ENCODE measurements at places on chromosomes 6 and 20.
A peak's percentile ranks its signal among the peaks of the same experiment; 100 is the strongest.

DNA sequence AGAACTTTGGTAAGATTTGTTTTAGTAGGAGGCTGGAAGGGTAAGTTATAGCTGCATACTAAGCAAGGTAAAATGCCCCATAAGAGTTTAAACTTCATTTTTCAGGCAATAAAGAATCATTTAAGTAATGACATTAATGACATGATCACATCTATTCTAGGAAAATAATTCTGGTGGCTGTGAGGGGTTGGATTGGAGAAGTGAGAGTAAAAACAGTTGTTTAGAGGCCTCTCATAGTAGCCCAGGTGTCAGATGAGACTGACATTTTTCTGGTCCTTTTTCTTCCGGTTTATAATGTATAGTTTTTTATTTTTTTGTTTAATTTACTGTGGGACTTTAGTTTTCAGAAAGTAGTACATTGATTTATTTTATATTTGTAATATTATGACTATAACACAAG lies 40.8 kb downstream of the ITCH start:
- no peak for DNase-seq

DNA sequence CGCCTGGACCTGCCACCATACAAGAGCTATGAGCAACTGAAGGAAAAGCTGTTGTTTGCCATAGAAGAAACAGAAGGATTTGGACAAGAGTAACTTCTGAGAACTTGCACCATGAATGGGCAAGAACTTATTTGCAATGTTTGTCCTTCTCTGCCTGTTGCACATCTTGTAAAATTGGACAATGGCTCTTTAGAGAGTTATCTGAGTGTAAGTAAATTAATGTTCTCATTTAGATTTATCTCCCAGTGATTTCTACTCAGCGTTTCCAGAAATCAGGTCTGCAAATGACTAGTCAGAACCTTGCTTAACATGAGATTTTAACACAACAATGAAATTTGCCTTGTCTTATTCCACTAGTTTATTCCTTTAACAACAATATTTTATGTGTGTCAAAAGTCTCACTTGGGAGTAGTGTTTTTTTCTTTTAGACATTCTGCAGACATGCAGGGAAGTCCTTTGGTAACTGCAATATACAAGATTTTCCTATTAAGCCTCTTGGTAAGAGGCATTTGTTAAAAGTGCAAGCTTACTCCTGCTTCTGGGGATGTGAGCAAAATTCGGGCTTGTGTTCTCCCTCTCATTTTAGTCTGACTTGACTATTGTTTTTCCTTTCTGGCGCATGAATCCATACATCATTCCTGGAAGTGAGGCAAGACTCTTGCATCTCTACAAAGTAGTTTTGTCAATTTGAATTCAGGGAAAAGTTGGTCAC lies 8.4 kb upstream of the DYNLRB1 start:
- no peak for DNase-seq

- DNase-seq, result no peak
Measured at GRCh38 chr6:30149858-30150550, 11.0 kb downstream of the TRIM10 start.

GRCh38 chr6:41663568-41663967 lies 25.3 kb downstream of the MDFI start:
- DNase-seq, result no peak

DNA sequence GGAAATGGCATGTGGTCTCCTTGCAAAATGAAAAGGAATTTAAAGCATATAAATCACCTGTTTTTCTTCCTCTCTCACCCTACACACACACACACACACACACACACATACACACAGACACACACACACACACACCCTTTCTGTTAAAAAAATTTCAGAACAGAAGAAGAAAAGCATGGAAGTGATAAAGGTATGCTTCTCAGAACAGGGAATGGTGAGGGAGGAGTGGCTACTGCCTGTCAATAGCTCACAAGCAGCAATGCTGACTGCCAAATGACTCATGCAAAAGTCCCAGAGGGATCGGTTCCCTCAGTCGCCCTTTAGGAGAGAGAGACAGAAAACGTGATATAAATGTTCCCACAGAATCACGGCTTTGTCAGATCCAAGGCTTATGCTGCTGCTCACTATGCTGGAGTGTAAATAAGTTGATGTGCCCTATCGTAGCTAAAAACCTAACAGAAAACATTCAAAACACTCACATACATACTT lies 102.6 kb downstream of the IBTK start:
- DNase-seq, result peak; percentile 70

DNA sequence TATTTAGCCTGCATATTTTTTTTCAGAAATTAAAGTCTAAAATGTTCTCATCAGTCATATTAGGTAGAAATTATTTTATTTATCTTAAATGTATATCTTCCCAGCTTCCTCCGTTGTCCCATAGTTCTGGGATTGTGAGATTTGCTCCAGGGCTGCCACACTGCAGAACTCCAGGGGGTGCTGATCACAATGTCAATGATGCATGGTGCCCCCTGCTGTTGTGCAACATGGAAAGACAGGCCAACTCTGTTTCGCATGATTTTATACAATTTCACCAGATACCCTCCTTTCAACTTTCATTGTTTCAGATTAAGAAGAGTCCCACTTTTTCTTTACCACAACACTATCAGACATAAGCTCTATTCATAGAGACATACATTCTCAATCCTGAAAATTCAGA lies 35.9 kb downstream of the ID4 start:
- DNase-seq, result no peak

GRCh38 chr6:3429211-3429610 lies 27.6 kb downstream of the SLC22A23 start:
- DNase-seq, result no peak

- no peak for DNase-seq
Measured at GRCh38 chr6:90707246-90707645, 120.4 kb upstream of the MAP3K7 start.

DNA sequence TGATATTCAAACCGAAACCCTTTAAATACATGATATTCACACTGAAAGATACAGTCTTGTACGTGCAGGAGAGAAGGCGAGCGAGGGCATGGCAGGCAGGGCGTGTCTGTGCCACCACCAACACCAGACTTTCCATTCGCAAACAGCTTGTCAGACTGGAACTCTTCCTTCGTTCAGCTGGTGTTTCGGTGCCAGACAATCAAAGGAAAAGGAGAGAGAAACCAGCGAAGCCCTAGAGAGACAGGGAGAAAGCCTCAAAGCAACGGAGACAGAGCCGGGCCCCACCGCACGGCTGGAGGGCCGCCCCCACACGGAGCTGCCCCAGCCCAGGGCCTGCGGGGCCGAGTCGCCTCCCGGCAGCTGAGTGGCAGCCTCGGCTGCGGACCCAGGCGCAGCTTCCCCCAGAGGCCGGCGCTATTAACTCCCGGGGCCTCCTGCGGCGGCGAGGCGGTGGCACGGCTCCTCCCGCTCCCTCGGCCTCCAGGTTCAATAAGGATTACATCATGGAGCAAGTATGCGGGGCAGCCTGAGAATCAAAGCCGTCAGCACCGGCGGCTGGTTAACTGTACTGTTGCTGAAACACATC lies 32.1 kb upstream of the NR2E1 start:
- peak; percentile 75 for DNase-seq

DNA sequence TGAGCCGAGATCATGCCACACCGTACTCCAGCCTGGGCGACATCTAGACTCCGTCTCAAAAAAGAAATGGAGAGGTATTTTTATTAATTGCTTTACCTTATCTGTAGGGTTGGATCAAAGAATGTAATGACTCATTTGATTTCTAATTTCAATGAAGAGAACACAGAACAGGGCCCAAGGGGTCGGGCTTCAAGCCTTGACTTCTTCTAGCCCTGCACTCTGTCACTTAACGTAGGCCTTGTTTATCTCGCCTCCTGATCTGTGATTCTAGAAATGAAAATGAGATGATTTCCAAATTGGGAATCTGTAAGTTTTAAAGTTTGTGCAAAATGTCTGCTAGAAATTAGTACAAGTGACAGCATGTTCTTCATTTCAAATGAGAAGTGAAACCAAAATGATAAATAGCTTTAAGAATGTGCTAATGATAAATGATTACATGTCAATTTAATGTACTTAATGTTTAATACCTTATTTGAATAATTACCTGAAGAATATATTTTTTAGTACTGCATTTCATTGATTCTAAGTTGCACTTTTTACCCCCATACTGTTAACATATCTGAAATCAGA lies 180.5 kb downstream of the SLC16A10 start:
- DNase-seq, result no peak

GRCh38 chr6:98875375-98875774 lies 41.0 kb downstream of the POU3F2 start:
- DNase-seq, result no peak

GRCh38 chr6:33450434-33450833 lies 3.9 kb upstream of the ZBTB9 start:
- DNase-seq, result no peak

All from amniotic epithelial cell (primary cell).